ENCODE measurements at places on chromosomes 11 and 22.

GRCh38 chr11:113247221-113247620 is 67.2 kb upstream of the TTC12 start:
- DNase-seq = no peak

DNA sequence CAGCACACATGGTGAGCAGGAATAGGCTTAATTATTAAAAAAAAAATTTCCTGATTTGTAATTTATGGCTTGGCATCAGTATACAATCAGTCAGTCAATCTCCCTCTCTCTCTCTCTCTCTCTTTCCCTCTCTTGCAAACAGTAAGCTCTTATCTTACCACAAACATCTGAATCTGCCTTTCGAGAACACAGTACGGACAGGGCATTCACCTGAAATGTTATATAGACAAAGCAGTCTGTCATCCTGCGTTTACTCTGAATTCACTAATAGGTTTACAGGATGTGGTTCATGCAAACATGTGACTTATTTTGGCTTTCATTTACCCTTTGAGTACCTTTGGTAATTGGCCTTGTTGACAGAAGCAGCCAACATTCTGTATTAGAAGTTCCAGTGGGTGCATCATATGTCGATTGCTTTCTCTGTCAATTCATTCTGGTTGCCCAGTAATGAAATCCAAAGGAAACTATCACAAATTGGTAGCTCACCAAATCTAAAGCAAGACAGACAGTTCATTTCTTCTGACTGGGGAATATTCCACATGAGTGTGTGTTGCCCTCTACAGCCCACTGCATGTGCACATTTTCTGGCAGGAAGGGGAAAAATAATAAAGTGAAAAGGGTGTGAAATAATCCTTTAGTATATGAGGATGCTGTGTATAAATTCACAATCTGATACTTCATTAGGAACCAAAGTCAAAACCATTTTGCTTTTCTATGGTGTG is 1058.2 kb downstream of the LRRC4C start:
- DNase-seq = no peak

- DNase-seq = no peak
Observed at GRCh38 chr22:43013355-43014315, 1.3 kb downstream of the PACSIN2 start.

DNA sequence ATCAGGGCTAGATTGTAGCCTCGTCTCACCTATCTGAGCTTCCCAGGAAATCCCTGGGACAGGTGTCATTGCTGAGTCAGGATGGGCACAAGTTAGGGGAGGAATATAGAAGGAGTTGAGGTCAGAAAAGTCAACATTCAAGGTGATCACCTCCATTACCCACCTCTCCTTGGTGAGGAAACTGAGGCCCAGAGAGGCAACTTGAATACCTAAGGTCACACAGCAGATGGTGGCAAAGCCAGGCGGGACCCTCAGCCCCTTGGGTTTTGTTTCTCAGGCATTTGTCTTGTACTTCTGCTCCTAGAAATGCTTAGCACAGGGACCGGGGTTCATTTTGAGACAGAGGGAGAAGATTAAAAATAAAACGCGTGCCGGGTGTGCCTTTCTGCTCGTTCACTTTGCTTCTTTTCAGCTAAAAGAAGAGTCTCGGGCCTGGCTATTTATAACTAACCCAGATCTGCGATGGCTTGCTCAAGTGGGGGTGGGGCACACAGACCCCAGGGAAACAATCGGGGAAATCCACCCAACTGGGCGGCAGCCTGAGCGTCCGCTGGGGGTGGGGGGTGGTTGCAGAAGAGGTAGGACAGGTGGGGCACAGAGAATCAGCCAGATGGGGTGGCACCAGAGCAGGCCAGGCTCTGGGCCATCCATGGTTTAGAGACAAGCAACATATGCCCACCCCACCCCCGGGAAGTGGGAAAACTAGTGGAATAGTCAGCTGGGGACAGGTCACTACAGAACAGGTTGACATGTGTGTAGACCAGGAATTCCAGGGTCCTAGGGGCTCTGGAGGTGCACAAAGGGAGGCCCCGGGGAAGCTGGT is 3.9 kb upstream of the GNAZ start:
- DNase-seq = no peak

GRCh38 chr22:19571207-19571795 is 47.1 kb upstream of the CLDN5 start:
- DNase-seq = no peak

DNA sequence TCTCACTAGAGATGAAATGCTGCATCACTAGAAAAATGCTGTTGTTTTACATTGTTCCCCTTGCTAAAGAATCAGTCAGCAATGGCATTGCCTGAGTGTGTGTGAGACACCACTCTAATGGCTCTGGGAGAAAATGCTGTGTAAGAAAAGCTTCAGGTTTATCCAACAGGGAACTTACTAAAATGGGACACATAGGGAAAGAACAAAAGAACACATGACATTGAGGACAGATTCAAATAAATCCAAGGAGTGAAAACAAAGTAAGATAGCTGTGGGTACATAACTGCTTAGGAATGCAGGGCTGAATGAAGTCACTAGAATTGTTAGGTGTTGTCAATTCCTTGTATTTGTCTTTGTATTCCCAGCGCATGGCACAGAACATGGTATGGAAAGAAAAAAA is 24.2 kb downstream of the BLID start:
- DNase-seq = no peak

DNA sequence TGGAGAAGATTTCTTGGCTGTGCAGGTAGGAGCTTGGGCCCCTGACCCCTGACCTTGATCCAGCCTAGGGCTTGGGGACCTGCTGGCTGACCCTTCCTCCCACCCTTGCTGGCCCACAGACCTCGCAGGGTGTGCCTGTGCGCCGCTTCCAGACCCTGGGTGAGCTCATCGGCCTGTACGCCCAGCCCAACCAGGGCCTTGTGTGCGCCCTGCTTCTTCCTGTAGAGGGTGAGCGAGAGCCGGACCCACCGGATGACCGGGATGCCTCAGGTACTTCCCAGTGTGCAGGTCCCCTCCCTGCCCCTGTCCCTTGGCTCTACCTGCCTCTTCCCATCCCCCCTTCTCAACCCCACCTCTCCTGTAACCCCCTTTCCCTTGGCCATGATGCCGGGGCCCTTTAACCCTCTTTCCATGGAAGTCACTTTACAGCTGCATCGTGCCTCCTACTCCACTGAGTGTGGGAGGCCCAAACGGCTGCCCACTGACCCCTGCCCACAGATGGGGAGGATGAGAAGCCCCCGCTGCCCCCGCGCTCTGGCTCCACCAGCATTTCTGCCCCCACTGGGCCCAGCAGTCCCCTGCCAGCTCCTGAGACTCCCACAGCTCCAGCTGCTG is 3.8 kb downstream of the INPPL1 start:
- DNase-seq = no peak

GRCh38 chr11:31809857-31810778 is 1.0 kb downstream of the PAX6 start:
- no peak for DNase-seq

DNA sequence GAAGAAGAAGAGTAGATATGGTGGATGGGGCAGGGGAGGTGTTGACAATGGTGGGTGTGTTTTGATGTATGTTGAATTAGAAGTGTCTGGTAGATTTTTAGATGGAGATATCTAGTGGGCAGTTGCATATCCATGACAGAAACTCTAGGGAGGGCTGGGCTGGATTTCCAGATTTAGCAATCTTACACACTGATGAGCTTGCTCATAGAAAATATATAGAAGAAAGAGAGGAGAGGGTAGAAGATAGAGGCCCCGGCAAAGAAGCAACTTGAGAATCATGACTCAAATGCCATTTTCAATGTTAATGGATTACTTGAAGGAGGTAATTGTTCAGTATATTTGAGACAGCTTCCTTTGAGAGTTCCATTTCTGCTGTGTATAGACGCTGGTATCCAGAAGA is 8.2 kb downstream of the REXO2 start:
- no peak for DNase-seq

DNA sequence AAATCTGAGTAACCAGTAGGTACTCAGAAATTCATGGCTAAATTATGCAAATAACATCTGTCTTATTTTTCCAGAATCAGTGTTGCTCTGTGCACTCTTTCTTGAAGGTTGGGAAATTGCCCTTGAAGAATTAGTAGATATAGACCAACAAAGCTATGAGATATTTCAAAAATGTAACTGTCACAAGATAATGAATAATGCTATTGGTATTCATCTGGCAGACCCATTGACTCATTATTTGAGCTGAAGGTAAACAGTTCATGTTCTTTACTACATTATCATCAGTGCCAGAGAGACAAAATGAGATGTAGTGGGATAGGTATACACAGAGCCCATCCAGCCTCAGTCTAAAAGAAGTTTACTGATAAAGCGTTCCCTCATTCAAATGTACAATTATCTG is 274.7 kb downstream of the CASP12 start:
- DNase-seq = no peak

DNA sequence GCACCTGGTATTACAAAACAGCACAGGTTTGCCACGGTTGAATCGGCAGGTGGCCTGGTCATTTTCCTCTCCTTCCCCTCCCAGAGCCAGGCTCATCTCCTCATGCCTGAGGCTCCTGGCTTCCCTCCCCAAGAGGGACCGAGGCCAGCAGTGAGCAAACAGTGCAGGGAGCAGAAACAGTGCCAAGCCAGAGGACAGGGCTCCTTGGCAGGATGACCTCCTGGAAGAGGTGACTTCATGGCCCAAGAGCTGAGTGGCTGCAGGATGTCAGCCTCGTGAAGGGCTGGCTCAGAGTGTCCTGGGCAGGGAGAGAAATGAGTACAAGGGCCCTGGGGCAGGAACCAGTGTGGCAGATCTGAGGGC is 22.8 kb upstream of the PPFIA1 start:
- DNase-seq = no peak

GRCh38 chr22:31119026-31119717 is 3.6 kb upstream of the INPP5J start:
- no peak for DNase-seq

- DNase-seq = no peak
Observed at GRCh38 chr11:6578134-6578533, 25.3 kb downstream of the RRP8 start.

DNA sequence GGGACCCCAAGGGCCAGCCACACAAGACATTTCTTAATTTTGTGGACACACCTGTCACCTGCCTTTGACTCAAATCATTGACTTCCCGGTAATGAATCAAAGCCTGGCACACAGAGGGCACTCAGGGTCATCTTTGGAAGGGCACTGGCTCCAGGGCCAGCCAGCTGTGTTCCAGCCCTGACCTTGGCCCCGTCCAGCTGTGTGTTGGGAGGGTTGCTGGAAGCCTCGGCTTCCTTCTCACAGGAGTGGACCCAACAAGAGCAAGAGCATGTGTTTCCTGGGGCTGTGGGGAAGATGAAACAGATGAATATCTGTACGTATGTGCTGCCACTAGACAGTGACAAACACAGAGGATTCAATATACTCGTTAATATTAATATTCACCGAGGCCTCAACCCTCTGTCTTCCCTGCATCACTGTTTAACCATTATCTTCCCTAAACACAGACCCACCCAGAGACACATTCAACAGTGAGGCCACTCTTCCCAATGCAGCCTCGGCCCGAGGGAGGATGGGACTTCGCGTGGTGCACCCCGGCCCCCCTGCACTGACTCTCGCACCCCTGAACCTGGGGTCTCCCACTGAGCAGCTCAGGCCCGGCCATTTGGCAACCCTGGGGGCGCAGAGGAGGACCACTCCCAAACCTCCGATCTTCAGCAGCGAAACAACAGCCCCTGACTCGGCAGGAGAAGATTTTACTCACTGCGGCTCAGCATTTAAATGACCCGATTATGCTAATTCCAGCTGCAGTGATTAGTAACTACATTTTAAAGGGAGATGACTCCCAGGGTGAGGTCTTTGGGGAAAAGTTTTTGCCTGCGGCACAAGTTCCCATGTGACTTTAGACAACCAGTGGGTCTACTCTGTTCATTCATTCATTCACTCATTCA is 45.7 kb downstream of the PHF21B start:
- no peak for DNase-seq

- no peak for DNase-seq
Observed at GRCh38 chr11:40179541-40179940, 1279.9 kb downstream of the LRRC4C start.

- no peak for DNase-seq
Observed at GRCh38 chr11:36033936-36034335, 90.1 kb downstream of the LDLRAD3 start.

- DNase-seq = no peak
Observed at GRCh38 chr11:78594814-78595213, 20.1 kb upstream of the NARS2 start.

DNA sequence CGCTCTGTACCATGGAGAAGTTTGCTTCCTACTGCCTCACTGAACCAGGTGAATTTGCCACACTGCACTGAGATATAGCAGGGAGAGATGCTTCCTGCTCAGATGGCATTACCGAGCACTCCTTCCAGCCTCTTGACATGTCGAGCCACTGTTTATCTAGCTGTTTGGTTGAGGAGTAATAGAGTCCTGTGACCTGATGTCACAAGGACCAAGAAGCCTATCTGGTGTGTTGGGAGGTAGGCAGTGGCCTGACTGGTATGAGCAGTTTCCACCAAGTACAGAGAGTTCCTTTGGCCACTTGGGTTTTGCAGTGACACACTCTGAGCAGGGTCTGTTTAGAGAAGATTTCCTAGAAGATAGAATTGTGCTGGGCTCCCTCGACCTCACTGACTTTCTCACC is 5.2 kb downstream of the ACAD8 start:
- DNase-seq = no peak

DNA sequence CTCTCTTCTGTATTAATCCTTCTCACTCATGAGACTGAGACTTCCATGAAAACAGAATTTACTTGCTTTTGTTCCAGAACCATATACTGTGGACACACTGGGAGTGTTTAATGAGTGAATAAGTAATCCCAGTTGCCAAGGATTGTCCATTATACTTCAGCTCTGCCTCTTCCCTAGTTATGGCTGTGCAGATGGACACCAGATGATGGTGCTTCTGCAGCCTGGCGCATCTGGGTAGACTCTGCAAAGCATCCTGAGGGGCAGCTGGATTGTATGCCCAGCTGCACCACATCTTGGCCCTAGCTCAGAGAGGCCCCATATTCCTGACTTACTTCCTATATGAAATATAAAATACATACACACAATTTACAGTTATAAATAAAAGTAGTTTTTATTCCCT is 43.5 kb downstream of the DBX1 start:
- no peak for DNase-seq

GRCh38 chr11:85685820-85686459 is at the start of gene CCDC89:
Gene CCDC89, minus strand, starts transcription at chr11:85686195. Its CDS starts 65 bp downstream, at chr11:85686130.
- DNase-seq = no peak

DNA sequence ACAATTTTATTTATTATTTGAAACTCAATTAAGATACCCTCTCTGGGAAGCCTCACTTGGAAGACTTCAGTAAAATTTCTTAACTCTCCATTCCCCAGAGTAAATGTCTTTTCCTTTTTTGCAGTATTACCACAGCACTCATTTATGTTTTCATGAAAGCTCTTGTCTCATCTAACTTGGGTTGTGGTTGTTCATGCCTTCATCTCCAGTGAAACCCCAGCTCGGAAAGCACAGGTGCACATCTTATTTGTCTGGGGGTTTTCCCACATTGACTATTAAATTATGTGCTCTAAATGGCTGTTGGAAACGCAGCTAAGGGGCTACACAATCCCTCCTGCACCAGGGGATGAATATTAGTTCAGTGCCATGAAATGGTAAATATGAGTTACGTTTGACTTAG is 954.2 kb upstream of the RAG2 start:
- DNase-seq = no peak
